ENCODE measurements at places on chromosomes 12 and 14. TPM values are rescaled to one million over a fixed set of nuclear protein-coding genes. Genes with fewer than 3 reads are reported as not detected.

PSEN1 gene
- polyA plus RNA-seq: 20.5 TPM

RFX4 gene
- not detected for polyA plus RNA-seq

PTPRB gene
- 0.25 TPM for polyA plus RNA-seq

TEX52 gene
- polyA plus RNA-seq: not detected

NINJ2 gene
- polyA plus RNA-seq: 0.95 TPM

RNFT2 gene
- 1.6 TPM for polyA plus RNA-seq

SOCS4 gene
- 7.6 TPM for polyA plus RNA-seq

RNF212B gene
- not detected for polyA plus RNA-seq

TAS2R10 gene
- not detected for polyA plus RNA-seq

HNF1A gene
- polyA plus RNA-seq: 0.18 TPM

RTN1 gene
- 21.4 TPM for polyA plus RNA-seq

NR1H4 gene
- not detected for polyA plus RNA-seq

NTF3 gene
- 7.5 TPM for polyA plus RNA-seq

ASCL1 gene
- polyA plus RNA-seq: not detected

All from aorta (tissue), 5 donors.